Activated gamma-delta T cell (primary cell): ENCODE measurements at places on chromosomes 6 and 20.

DNA sequence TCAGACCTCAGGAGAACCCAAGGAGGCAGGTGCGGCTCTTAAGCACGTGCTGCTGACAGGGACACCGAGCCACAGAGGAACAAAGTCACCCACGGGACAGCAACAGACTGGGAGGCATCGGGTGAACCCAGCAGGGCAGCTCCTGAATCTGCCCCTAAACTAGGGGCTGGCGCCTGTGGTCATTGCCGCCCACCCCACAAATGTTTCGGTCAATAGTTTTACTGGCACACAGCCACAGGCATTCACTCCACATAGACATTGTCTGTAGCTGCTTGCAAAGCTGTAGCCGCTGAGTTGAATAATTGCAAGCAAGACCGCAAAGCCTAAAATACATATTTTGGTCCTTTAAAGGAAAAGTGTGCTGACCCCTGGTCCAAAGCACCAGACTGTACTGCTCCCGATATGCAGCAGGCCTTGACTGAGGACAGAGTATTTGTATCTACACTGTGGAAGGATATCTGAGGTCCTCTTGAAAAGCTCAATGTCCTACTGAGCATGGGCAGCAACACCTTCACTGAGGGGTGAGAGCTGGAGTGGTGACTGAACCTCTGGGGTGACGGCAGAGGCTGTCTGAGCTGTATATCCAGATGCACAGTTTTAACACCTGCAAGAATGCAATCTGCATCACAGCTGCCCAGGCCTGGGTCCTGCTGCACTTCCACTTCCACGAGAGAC, 310.3 kb downstream of the THBS2 start:
- no peak for DNase-seq

- no peak for DNase-seq
Observed at GRCh38 chr6:136607204-136607931, 57.1 kb upstream of the MAP7 start.

GRCh38 chr6:118212451-118213173, 305.5 kb downstream of the SLC35F1 start:
- DNase-seq, result no peak

- no peak for DNase-seq
Observed at GRCh38 chr20:48530957-48531356, 296.8 kb downstream of the PREX1 start.

DNA sequence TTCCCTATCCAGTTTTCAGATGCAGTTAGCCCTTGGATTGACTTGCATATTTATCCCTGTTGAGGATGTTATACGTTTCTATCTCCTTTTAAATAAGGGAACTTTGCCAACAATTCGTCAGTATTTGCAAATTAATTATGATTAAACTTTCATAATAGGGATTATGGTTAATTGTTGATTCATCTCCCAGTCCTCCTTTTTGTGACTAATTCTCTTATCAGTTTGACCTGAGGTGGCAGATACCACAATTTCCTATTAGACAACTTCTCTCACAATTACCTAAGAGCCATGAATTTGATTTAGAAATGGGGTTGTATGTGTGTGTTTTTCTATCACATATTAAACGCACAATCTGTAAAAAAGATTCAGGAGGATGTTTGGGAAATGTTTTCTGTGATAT, 172.9 kb downstream of the LAMA2 start:
- no peak for DNase-seq

- DNase-seq, result no peak
Observed at GRCh38 chr20:3875378-3875974, 13.7 kb upstream of the PANK2 start.

DNA sequence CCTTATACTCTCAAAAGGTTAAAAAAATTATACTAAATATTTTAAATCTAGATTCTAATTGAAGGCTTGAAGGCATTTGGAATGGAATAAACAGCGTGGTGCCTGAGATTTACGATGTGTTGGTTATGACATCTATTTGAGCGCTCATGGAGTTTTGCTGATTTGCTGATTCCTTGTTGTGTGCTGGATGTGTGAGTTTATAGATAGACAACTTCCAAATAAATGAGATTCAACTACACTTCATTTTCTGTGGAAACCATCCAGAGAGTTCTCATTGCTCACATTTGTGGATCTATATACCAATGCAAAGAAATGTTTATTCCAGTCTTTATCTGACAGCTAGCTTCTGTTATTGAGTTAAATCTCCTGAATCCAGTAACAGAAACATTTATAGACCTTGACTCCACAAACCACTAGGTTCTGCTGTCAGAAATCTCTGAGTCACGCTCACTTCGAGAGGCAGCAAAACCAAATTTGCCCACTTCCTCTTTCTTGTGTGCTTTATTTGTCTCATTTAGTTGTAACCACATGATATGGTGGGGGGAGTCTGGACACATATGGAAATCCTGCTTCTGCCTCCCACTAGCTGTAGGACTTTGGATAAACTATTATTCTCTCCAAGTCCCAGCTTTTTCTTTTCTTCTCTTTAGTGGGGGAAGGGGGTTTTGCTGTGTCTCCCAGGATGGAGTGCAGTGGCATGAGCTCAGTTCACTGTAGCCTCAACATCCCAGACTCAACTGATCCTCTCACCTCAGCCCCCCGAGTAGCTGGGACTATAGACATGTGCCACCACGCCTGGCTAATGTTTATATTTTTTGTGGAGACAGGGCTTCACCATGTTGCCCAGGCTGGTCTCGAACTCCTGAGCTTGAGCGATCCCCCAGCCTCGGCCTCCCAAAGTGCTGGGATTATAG, 54.5 kb downstream of the IPCEF1 start:
- no peak for DNase-seq

DNA sequence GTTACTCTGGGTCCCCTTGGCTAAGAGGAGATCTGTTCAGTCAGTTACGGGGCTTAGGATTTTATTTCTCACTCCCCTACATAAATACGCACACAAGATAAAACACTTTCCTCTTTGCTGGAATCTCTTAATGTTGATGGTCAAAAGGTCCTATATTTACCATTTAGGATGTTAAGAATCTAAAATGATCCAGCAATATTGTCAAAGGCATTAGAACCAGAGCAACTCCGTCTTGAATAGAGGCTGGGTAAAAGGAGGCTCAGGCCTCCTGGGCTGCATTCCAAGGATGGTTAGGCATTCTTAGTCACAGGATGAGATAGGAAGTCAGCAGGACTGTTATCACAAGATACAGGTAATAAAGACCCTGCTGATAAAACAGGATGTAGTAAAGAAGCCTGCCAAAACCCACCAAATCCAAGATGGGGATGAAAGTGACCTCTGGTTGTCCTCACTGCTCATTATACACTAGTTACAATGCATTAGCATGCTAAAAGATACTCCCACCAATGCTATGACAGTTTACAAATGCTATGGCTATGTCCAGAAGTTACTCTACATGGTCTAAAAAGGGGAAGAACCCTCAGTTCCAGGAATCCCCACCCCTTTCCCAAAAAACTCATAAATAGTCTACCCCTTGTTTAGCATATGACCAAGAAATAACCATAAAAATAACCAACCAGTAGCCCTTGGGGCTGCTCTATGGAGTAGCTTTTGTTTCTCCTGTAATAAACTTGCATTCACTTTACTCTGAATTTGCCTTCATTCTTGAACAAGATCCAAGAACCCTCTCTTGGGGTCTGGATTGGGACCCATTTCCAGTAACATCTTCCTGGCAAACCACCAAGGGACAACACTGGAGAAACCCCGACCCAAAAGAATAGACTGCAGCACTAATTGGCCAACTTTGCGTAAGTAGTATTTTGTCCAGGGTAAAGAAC, 107.5 kb downstream of the DTNBP1 start:
- DNase-seq, result no peak

DNA sequence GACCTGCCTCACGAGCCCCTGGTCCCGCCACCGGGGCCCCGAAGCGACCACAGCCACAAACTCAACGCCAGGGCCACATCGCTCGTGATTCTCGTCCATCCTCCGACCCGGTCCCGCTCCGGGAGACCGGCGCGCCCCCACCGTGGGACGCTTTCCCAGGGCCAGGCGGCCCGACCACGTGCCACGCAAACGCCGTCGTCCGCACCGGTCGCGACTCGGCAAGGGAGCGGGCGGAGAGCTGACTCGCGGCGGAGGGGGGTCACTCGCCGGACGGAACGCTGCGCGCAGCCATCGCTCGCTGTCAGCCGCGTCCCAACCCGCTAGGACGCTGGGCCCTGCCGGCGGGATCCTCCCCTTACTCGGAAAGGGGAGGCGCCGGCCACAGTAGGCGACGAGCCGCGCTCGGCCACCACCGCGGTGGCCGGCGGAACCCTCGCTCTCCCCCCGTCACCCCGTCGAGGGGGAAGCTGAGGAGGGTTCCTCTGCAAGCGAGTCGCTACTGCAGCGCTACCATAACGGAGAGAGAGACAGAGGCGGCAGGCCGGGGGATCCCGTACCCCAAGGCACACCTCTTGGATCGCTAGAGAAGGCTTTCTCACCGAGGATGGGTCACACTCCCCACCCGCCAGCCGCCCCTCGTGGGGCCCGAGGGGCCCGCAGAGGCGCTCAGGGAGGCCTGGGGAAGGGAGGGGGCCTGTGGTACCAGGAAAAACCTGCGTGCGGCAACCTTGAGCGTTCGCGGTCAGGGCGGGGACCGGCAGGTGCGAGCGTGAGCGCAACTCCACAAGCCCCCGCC, 511.8 kb upstream of the ZNF337 start:
- DNase-seq, result no peak

DNA sequence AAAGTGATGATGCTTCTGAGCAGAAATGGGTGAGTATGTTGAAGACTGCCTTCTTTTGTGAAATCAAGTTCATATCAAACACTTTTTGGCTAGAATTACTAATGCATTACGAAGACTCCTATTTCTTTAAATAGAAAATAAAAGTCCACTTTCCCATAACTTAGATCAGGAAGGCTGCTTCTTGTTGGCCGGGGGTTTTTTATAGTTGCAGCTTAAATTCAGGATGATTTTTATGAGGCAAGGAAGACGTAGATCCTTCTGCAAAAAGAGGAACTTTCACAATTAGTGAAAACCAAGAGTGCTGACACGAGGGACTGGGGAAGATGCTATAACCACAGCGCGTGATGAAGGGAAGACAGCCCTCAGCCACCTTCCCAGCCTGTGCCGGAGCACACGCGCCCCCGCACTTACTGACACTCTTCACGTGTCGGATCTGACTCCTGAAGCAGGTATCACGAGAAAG, 206.1 kb upstream of the PRDM1 start:
- no peak for DNase-seq

- DNase-seq, result no peak
Observed at GRCh38 chr6:13455552-13455966, 31.8 kb downstream of the GFOD1 start.

DNA sequence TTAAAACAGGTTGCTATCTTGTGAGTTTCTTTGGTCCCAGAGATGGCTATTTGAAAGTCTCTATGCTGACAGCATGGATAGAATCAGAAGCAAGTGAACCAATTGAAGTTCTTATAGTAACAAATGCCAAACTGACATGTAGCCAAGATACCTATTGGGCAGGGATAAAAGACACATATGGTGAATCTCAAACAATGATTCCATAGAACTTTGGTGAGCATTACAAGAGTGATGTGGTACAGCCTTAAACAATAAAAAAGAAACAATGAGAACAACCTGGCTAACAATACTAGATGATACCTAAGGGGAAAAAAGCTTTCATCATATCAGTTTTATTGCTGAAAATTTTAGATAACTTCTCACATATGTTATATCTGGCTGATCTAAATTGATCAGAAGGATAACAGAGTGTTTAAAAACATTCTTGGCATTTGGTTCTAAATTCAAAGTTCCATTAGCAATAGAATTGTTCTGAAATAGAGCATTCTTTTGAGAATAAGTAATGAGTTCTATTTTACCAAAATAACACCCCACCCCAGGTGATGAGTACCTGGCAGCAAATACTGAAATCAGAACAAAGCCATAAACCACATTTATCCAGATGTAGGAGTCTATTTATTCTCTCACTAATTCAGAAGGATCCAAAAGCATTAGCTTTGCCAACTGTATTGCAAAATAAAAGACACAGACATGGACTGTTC, 5.8 kb upstream of the HMGCLL1 start:
- no peak for DNase-seq

GRCh38 chr6:15246666-15247499, 1.0 kb downstream of the JARID2 start:
- DNase-seq, result no peak

- no peak for DNase-seq
Observed at GRCh38 chr6:8069151-8069550, 5.0 kb upstream of the BLOC1S5 start.

DNA sequence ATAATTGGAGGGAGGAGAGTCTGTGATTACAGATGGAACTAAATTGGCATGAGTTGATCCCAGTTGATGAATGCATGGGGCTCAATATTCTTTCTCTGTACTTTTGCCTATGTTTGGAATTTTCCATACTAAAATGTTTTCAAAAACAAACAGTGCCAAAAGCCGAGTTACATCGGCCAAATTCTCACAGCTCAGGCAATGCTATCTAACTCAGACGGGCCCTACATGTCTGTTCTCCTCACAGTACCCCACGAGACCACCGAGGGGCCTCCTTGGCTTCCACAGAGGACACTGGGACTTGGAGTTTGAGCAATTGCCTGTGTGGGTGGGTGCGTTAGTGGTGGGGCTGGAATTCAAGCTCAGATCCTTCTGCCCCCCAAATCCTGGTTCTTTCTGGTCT, 413.2 kb downstream of the CDH26 start:
- DNase-seq, result no peak

- DNase-seq, result no peak
Observed at GRCh38 chr6:117167520-117168271, 97.7 kb upstream of the VGLL2 start.

DNA sequence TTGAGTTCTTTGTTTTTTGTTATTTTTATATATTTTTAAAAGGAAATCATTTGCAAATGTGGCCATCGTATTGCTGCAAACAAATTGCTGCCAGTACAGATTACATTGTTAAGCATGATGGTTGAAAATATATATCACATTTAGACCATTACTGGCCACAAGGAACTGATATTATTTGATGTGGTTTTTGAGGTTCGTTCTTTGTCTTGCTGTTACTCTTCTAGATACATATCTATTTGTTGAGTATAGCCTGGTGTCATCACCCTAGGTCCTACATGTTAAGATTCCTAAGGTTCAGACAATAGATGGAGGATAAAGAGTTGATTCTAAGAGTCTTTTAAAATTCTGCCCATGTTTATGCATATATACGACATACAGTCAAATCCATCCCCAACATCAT, 306.0 kb downstream of the FARS2 start:
- no peak for DNase-seq

DNA sequence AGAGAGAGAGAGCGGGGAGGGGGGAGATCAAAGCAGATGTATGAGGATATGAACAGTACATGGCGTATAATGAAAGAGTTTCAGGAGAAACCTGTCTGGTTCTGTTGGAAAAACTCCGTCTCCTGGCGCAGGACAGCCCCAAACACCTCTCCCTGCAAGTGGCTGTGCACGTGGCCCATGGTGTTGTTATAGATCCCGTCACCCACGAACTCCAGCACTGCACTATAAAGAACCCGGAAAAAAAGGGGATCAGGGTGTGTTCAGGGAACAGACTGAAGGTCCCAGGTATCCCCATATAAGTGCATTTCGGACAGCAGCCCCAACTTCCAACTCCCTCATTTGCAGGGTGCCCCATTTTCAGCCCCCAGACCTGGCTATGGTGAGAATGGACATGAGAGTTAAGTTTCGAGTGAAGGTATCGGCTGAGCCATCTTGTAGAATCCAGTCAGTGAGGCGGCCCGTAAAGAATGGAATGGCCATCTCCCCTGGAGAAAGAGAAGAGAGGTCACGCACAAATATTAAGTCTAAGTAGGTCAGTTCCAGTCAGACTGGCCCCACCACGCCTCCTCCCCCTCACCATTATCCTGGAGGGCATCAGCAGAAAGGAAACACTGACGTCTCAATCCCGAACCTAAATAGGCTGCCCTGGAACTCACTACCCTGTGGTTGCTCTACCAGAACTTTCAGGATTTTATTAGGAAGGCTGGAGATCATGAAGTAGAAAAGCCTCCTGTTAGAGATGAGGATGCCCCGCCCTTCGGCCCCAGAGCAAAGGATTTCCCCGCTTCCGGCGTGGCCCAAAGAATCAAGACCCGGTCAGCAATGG, 1.3 kb downstream of the TAP1 start:
- DNase-seq, result no peak
